Thyroid gland (tissue), 4 donors: ENCODE measurements at places on chromosomes 16 and 17. TPM values are rescaled to one million over a fixed set of nuclear protein-coding genes. Genes with fewer than 3 reads are reported as not detected.

GRCh38 chr17:57939797-57940196 is 15.4 kb downstream of the CUEDC1 start:
- no peak for DNase-seq
- H3K4me3 ChIP-seq, result no peak overlapping the region
- peak overlapping the region; percentile 54 for H3K27ac ChIP-seq
- H3K27me3 ChIP-seq, result no peaks in the 10 kb centered on the region
- peaks cover 59% of the 10 kb centered on the region for H3K4me1 ChIP-seq

- no peak overlapping the region for H3K27ac ChIP-seq
- no peaks in the 10 kb centered on the region for H3K27me3 ChIP-seq
- DNase-seq, result no peak
Observed at GRCh38 chr16:28621481-28622155, 11.8 kb upstream of the SULT1A1 start.

GRCh38 chr17:29687596-29687995 is 64.9 kb upstream of the CORO6 start:
- no peaks in the 10 kb centered on the region for H3K27me3 ChIP-seq
- no peak overlapping the region for H3K27ac ChIP-seq
- DNase-seq, result no peak
- peaks cover 2% of the 10 kb centered on the region for H3K4me1 ChIP-seq

- no peak overlapping the region for H3K27ac ChIP-seq
- H3K4me1 ChIP-seq, result peaks cover 4% of the 10 kb centered on the region
- no peak overlapping the region for H3K4me3 ChIP-seq
- no peaks in the 10 kb centered on the region for H3K36me3 ChIP-seq
- H3K27me3 ChIP-seq, result no peaks in the 10 kb centered on the region
Observed at GRCh38 chr16:54655121-54655590, 275.5 kb upstream of the IRX5 start.

- peak overlapping the region; percentile 85 for H3K4me3 ChIP-seq
- peak; percentile 82 for DNase-seq
- H3K36me3 ChIP-seq, result peaks cover 31% of the 10 kb centered on the region
- no peaks in the 10 kb centered on the region for H3K27me3 ChIP-seq
Observed at GRCh38 chr17:81513753-81514488, 1.3 kb upstream of the ACTG1 start.

- H3K4me3 ChIP-seq, result no peak overlapping the region
- no peaks in the 10 kb centered on the region for H3K4me1 ChIP-seq
- H3K27me3 ChIP-seq, result no peaks in the 10 kb centered on the region
- H3K27ac ChIP-seq, result no peak overlapping the region
- no peak for DNase-seq
- H3K36me3 ChIP-seq, result no peaks in the 10 kb centered on the region
Observed at GRCh38 chr17:17516941-17517720, 20.9 kb upstream of the RASD1 start.

DNA sequence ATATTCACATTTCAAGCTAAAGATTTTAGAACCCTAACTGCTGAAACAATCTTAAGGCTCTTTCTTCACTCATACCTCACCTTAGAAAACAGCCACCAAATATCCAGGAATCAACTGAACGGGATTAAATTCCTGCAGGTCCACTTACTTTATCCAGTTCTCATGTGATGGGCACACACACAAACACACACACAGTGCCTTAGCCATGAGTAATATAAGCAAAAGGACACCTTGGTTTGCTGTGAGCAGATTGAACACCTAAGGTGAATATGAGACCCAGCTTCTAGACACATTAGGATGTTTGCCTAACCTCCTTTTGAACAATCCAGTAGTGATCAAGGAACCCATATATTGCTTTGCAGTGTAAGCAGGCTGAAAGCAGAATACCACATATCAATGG is 81.5 kb downstream of the TUBD1 start:
- no peaks in the 10 kb centered on the region for H3K4me1 ChIP-seq
- no peak overlapping the region for H3K27ac ChIP-seq

- no peaks in the 10 kb centered on the region for H3K27me3 ChIP-seq
- H3K4me3 ChIP-seq, result peak overlapping the region; percentile 41
- peak overlapping the region; percentile 61 for H3K27ac ChIP-seq
- DNase-seq, result no peak
Observed at GRCh38 chr17:2852729-2853282, 56.6 kb downstream of the RAP1GAP2 start.

GRCh38 chr17:67687511-67687910 is 30.2 kb upstream of the NOL11 start:
- no peaks in the 10 kb centered on the region for H3K27me3 ChIP-seq
- H3K4me1 ChIP-seq, result no peaks in the 10 kb centered on the region
- H3K27ac ChIP-seq, result no peak overlapping the region
- no peak for DNase-seq
- no peak overlapping the region for H3K4me3 ChIP-seq

DNA sequence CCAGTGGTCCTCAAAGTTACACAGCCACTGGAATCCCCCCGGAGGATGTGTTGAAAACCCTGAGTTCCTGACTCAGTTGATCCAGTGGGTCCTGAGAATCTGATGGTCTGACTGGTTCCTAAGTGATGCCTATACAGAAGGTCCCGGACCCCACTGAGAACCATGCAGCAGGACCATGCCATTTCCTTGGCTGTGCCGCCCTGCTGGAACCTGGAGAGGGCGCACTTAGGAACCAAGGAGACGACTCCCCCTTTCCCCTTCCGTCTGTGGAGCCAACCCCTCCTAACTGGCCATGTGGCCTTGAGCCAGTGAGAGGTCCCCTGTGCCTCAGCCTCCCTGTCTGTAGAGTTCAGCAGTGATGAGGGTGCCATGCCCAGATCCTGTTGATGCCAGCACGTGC is 22.0 kb downstream of the C16orf74 start:
- no peaks in the 10 kb centered on the region for H3K4me1 ChIP-seq
- DNase-seq, result no peak
- no peak overlapping the region for H3K27ac ChIP-seq
- H3K27me3 ChIP-seq, result no peaks in the 10 kb centered on the region

GRCh38 chr17:72618001-72618509 is 474.4 kb downstream of the SLC39A11 start:
- H3K27ac ChIP-seq, result no peak overlapping the region
- H3K4me3 ChIP-seq, result no peak overlapping the region
- no peaks in the 10 kb centered on the region for H3K36me3 ChIP-seq
- no peaks in the 10 kb centered on the region for H3K4me1 ChIP-seq
- no peaks in the 10 kb centered on the region for H3K27me3 ChIP-seq
- DNase-seq, result no peak

- H3K36me3 ChIP-seq, result no peaks in the 10 kb centered on the region
- H3K27ac ChIP-seq, result peak overlapping the region; percentile 99
- H3K4me3 ChIP-seq, result no peak overlapping the region
- H3K4me1 ChIP-seq, result peaks cover 57% of the 10 kb centered on the region
- no peaks in the 10 kb centered on the region for H3K27me3 ChIP-seq
- peak; percentile 97 for DNase-seq
Observed at GRCh38 chr16:11133344-11133943, 122.6 kb downstream of the SOCS1 start.

GRCh38 chr16:11140867-11141266 is 115.1 kb downstream of the SOCS1 start:
- no peak overlapping the region for H3K27ac ChIP-seq
- H3K27me3 ChIP-seq, result no peaks in the 10 kb centered on the region
- H3K4me3 ChIP-seq, result no peak overlapping the region
- peaks cover 7% of the 10 kb centered on the region for H3K4me1 ChIP-seq
- H3K36me3 ChIP-seq, result no peaks in the 10 kb centered on the region

DNA sequence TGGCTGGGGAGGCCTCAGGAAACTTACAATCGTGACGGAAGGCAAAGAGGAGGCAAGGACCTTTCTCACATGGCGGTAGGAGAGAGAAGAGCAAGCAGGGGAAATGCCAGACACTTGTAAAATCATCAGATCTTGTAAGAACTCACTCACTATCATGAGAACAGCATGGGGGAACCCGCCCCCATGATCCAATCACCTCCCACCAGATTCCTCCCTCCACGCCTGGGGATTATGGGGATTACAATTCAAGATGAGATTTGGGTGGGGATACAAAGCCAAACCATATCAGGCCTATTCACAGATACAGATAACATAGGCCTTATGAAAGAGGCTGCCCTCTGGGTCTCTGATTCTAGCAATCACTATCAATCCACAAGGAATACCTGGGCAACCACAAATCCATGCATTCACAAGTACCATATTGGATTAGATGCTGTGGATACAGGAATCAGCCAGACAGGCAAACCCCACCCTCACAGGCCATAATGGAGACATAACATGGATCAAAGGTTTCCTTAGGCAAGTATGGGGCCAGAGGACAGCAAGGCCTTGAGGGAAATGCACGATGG is 284.9 kb downstream of the SOX9 start:
- DNase-seq, result no peak
- no peak overlapping the region for H3K4me3 ChIP-seq
- H3K27me3 ChIP-seq, result no peaks in the 10 kb centered on the region
- no peak overlapping the region for H3K27ac ChIP-seq
- no peaks in the 10 kb centered on the region for H3K4me1 ChIP-seq

DNA sequence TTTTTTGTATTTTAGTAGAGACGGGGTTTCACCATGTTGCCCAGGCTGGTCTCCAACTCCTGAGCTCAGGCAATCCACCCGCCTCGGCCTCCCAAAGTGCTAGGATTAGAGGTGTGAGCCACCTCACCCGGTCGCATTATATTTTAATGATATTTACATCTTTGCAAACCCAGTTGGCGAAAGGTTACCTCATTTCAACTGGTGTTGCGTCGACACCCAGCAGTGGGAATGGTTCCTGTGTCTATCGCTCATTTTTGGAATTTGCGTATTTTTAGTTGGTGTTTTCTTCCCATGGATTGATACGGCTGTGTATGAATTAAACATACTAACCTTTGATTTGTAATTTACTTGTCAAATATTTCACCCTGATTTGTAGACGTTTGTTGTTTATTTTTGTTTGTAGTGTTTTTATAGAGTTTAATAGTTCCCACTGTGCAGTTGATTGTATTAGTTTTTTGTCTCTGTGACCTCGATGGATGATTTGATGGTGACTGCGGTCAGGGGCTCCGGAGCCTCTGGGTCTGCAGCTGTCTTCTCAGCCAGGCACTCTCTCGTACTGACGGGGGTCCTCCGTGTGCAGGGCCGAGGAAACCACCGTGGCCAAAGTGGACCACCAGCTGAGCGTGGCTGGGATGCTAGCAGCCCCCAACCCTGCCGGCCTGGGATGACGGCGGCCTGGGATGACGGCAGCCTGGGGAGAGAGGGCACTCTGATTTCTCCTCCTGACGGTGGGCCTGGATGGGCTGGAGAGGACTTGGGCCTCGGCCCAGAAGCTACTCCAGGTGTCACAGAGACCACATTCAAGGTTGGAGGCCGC is 4.0 kb downstream of the CD7 start:
- H3K27ac ChIP-seq, result no peak overlapping the region
- DNase-seq, result no peak
- no peaks in the 10 kb centered on the region for H3K36me3 ChIP-seq
- H3K4me1 ChIP-seq, result no peaks in the 10 kb centered on the region
- H3K4me3 ChIP-seq, result no peak overlapping the region
- H3K27me3 ChIP-seq, result no peaks in the 10 kb centered on the region

The TNS4 gene
- 5.4 TPM for total RNA-seq

The ITGAD gene
- total RNA-seq, result not detected

The MYO15A gene
- total RNA-seq, result 1.3 TPM

The SPNS3 gene
- total RNA-seq, result not detected

The RPH3AL gene
- 19.1 TPM for total RNA-seq

The NOS2 gene
- total RNA-seq, result not detected
